Stromal cell of bone marrow (primary cell): ENCODE measurements at places on chromosomes 5 and 9.

- DNase-seq: no peak
Observed at GRCh38 chr5:78747055-78747454, 98.5 kb upstream of the LHFPL2 start.

DNA sequence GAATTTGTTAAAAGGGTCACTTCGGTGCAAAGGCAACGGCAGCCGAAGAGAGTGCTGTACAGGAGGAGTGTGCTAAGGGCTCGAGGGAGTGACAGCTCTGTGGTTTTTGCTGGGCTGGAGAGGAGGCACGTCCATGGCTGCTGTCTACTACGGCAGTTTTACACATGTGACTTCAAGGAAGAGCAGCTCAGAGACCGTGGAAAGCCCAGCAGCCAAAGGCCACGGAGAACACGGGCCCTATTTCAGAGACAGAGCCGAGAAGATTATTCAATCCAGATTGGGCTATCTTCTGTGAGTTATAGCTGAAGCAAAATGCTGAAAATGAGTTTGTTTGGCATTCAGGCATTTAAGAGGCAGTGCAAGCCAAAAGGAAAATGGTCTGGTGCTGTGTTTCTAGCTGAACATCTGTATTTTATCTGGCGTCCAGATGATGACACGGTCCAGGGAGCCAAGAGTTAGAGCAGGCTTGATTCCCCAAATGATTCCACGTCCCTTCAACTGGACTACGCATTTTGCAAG is 96.4 kb downstream of the RFK start:
- DNase-seq: peak; percentile 19

DNA sequence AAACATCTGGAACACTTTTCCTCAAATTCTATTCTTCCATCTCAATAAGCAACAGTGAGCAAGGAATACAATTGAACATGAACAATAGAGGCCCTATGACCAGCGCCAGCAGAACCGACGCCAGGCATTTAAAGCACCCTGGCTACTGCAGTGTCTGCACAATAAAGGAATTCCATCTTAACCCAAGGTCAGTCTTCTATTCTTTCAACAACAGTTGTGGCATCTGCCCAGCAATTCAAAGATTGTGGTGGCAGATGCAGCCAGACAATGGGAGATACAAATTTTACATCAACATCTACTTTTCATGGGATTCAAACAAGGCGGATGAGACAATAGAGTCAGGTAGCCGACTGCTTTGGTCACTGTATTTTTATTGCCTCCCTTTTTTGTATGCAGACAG is 65.9 kb downstream of the ELL2 start:
- no peak for DNase-seq

GRCh38 chr5:132673488-132673887 is 301 bp upstream of the IL4 start:
- no peak for DNase-seq

DNA sequence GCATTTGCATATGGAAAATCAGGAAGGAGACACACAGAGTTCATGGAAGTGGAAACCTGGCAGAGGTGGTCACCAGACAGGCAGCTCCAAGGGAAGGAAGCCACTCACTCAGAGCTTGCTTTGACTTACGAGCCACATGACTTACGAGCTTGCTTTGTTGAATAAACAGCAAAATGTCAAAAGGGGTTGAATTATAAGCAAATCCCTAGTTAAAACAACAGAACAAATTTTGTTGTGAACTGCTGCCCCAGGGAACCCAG is 164.3 kb downstream of the SYK start:
- DNase-seq: no peak

DNA sequence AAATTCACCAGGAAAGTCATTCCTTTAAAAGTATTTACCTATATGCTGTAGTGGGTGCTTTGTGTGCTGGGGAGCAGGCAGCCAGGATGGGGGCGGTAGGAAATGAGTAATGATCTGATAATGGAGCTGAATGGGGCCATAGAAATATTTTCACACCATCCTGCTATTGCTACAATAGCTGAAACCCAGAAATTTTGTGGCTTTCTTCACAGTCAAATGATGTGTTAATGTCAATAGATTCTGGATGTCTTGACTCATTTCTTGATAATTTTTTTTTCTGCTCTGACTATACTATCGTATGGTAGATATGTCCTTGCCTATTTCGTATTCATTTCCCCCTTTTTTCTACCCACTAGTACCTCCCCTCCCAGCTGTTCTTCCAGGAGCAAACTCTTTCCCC is 59.5 kb downstream of the RORB start:
- no peak for DNase-seq

GRCh38 chr5:157107508-157107907 is 1.3 kb downstream of the HAVCR2 start:
- DNase-seq: no peak
